ENCODE measurements at places on chromosomes 3 and 15.

DNA sequence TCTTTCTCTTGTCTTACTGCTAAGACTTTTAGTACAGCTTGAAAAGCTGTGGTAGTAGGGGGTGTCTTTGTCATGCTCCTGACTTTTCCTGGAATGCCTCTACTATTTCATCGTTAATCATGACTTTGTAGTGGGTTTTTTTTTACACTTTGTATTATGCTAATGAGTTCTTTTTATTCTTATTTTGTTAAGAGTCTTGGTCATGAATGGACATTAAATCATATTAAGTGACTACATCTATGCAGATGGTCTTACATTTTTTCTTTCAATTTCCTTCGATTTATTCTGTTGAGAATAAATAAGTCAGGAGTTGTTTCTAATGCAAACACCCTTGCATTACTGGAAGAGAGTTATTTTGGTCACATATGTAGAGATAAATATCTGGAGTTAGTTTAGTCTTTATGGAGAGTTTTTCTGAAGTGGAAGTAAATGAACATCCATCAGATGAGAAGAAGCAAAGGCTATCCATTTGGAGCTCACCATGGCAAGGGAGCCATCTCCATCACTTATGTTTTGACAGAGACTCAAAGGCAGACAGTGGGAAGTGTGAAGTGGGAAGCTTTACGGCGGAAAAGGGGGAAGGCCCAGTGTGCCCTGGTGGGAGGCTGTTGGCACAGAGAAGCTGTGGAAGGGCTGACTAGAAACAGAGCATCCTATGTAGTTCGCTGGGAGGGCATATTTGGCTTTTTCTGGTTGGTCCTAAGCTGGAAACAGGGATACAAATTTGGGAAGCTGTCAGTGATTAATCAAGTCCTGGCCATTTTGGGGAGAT is 73.1 kb upstream of the PRR23E start:
- no peak for DNase-seq

DNA sequence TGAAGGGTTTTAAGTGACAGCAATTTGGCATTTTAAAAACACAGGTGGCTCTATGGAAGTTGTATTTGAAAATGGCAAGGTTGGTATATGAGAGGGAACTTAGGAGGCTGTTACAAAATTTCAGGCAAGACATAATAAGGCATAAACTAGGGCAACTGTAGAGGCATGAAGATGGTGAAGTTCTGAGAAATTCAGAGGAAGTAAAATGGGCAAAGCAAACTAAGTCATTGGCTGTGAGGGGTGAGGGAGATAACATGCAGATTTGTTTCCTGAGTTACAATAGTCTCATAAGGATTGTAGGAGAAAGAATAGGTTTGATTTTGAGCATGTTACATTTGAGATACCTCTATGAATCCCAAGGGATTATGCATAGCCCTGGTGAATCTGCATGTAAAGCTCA is 302.9 kb upstream of the ARHGEF26 start:
- no peak for DNase-seq

DNA sequence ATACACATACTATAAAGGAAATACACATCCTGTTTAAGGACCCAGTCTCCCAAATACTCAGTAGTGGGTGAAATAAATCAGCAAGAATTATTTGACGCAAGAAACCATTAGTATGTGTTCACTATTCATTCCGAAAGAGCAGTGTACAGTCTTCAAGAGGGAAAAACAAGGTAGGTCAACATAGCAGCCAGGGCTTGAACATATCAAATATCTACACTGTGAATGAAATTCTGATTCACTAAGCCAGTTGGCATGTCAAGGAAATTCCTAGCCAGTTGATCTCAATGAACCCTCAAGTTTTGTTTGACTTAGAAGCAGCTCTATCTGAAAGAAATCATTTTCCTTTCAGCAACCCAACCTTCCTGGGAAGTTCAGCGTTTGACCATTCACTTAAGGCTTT is 99.0 kb downstream of the CNTN3 start:
- DNase-seq = no peak

DNA sequence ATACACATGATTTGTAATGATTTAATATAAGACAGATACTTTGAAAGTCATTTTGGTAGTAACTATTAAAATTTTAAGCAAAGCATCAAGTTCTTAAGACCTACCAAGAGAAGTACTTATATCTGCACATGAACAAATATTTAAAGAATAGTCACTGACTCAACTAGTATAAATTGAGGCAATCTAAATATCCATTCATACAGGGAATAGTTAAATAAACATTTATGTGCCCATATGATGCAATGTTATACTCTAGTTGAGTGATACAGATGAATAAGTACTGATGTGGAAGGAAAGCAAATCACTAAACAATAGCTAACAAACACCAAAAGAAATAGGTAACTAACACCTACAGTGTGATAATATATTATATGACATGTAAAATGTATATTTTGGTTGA is 527.7 kb downstream of the EPHA3 start:
- DNase-seq = no peak

GRCh38 chr15:40328176-40328575 is 4.7 kb downstream of the INAFM2 start:
- peak; percentile 35 for DNase-seq

DNA sequence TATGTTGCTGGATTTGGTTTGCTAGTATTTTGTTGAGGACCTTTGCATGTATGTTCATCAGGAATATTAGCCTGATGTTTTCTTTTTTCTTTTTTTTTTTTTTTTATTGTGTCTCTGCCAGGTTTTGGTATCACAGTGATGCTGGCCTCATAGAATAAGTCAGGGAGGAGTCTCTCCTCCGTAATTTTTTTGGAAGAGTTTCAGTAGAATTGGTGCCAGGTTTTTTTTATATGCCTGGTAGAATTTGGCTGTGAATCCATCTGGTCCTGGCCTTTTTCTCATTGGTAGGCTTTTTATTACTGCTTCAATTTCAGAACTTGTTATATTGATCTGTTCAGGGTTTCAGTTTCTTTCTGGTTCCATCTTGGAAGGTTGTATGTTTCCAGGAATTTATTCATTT is 165.8 kb downstream of the VPS8 start:
- DNase-seq = no peak

DNA sequence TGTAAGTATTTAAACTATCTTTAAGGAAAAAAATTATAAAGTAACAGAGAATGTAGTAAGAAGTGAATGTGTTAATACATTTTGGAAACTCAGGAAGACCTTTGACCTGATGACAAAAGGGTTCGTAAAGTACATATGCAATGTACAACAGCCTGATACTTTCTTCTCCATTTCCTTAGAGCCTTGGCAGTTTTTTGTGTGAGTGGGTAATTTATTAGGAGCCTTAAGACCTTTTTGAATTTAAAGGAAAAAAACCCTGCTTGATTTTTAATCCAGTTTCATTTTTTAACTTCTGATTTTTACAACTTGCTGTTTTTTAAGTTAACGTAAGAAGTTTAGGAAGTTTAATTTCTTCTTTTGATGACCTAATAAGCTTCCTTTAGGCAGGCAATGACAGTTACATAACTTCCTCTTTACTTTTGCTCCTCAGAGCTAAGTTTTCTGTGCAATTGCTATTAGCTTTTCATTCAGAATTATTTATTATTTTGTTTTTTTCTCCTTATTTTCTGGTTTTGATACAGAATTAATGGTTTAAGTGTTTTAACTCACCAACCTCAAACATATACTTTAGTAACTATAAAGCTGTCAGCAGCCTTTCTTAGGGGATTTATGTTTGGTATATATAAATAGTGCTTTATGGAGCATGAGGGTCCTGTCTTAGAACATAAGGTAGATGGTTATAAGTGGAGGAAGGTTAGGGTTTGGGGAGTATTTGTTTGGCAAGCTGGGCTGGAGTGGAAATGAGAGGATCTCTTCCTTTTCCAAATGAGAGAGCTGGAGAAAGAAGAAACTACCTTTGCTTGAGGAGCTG is 35.2 kb downstream of the ARMC8 start:
- DNase-seq = no peak

GRCh38 chr15:93141371-93141794 is 52.4 kb upstream of the RGMA start:
- no peak for DNase-seq

- DNase-seq = peak; percentile 8
Measured at GRCh38 chr3:35544976-35545375, 94.3 kb upstream of the ARPP21 start.

- DNase-seq = no peak
Measured at GRCh38 chr15:90819850-90820249, 48.5 kb upstream of the FURIN start.

DNA sequence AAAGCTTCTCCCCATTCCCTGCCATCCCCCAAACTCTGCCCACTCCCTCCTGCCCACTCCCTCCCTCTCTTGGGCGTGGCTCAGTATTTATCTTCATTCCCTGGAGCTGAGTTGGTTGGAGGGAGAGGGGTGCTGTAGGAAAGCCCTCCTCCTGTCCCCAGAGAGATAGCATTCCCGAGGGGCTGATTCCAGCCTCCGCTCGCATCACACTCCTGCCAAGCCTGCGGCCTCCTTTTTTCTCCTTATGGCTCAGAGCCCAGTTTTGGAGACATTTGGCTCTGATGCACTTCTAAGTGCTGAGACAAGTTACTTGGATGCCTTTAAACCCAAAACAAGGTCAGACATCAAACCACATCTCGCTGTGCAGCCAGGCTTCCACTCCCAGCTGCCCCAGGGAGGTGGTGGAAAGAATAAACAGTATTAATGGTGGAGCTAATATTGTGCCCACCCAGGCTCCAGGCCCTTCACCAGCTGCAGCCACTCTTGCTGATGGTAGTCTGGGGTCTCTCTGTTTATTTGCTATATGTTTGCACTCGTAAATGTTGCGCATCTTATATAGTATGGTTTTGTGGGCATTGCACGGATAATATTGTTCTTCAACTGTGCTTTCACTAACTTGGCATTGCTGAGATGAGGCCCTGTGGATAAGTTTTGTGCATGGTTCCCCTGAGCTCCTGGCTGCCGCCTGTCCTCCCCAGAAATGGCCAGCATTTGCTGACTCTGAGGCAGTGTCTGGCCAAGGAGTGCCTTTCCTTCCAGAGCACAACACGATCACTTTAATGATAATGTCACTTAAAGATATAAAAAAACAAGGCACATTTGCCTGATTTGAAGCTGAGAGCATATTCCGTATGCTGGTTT is 157.2 kb downstream of the LRRC28 start:
- DNase-seq = no peak

GRCh38 chr15:68340726-68341671 is 63.5 kb downstream of the FEM1B start:
- DNase-seq = no peak

GRCh38 chr3:56988458-56989168 is 71.9 kb upstream of the SPATA12 start:
- DNase-seq = peak; percentile 94

DNA sequence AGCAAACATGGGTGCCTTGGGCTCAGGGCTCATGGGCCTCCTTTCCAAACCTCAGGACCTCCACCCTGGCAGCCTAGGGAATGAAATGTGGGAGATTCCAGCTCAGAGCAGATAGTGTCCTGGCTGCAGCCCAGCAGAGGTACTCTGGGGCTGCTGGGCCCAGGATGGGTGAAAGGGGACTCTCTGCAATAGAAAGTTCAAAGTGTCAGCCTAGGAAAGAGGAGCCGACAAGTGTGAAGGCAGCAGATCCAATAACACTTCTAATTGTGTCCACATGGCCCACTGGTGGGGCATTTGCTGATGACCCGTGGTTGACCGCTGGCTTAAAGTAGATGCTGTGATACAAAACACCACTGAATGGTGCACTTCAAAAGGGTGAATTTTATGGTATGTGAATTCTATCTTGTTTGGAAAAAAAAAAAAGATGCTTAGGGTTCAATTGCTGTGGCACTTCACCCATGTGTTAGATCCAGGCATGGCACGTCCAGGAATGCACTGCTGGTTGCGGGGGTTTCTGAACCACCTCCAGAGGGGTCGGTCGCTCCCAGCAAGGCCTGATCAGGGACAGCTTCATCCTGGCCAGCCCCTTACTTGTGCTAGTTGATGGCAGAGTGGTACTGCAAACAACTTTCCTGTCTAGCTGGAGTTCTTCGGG is 20.9 kb downstream of the AMOTL2 start:
- DNase-seq = no peak

DNA sequence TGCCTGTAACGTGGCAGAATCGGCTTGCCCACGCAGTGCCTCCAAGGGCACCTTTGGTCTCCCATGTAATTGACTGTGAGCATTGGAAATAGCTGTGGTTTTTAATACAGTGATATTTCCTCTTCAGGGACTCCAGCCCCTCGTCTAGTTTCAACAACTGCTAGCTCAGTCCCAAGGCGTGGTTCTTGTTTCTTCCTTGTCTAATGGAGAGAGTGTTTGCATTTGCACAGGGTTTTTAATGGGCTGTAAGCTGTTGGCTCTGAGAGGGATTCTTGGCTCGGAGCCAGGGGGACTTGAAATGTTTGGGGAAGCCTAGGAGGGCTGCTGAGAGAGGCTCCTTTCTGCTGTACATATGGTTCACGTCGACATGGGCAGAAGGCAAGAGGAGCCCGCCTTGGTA is 86.2 kb downstream of the THSD4 start:
- no peak for DNase-seq

- no peak for DNase-seq
Measured at GRCh38 chr3:190074817-190075216, 45.9 kb downstream of the P3H2 start.

- DNase-seq = peak; percentile 63
Measured at GRCh38 chr15:51094606-51095569, at the start of gene TNFAIP8L3. Gene TNFAIP8L3 (minus strand): TSS chr15:51094906. CDS start chr15:51094595, 311 bp downstream.

DNA sequence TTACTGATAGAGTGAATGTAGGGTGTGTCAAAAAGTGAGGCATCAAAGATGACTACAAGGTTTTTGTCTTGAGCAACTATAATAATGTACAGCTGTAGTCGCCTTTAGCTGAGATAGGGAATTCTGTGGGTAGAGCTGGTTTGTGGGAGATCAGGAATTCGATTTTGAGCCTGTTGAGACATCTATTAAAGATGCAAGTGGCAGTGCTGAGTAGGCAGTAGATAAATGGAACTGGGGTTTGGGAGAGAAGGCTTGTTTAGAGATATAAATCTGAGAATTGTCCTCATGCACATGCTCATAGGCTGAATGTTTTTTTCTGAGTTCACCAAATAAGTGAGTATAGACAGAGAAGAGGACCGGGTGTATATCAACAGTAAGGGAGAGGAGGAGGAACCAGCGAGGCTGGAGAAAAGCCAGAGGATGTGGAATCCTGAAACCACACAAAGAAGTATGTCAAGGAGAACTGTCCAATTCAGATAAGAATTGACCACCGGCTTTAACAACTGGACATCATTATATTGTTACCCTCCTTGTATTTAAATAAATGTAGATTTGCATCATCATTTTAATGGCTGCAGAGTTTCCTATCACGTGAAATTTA is 146.0 kb upstream of the TNIK start:
- DNase-seq = no peak

GRCh38 chr3:193560870-193561269 is 6.2 kb upstream of the ATP13A4 start:
- no peak for DNase-seq

GRCh38 chr15:82832601-82833361 is 23.4 kb downstream of the WHAMM start:
- DNase-seq = no peak
